HT-29 (cell line): ENCODE measurements at places on chromosomes 7 and 10.

DNA sequence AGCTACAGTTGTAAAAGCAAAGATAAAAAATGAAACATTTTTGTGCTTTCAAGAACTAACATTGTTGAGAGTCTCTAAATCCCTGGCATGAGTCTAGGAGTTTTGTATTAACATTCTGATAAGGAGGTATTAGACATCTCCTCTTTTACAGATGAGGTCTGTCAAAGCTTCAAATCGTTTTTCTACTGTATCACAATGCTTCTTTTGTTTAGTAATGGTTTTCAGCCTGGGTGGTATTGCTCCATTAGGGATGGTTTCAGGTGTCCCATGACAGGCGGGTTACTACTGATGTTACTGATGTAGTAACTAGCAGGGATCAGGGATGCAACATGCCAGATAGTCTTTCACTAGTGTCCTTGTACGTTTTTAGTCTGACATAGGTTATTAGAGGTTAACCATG, 27.4 kb downstream of the STAM start:
- DNase-seq = no peak

DNA sequence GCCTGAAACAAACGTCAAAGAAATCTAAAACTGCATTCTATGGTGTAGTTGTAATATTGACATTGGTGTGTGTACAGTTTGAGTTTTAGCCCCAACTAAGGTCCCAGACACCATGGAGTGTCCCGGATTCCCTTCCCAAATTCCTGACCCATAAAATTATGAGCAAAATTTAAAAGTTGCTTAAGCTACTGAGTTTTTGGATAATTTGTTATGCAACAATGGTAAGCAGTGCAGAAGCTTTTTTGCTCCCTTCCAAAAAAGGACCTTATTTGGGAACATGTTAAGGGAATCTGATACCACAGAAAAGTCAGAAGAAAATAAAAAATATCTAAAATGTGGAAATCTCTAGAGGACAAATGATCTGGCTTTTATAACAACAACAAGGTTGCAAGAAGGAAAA, 63.3 kb upstream of the KMT2E start:
- no peak for DNase-seq

- DNase-seq = no peak
These were observed 34.2 kb downstream of the DNAJC12 start for GRCh38 chr10:67803588-67804394.

- DNase-seq = no peak
These were observed 12.7 kb downstream of the STEAP2 start for GRCh38 chr7:90224195-90224594.

DNA sequence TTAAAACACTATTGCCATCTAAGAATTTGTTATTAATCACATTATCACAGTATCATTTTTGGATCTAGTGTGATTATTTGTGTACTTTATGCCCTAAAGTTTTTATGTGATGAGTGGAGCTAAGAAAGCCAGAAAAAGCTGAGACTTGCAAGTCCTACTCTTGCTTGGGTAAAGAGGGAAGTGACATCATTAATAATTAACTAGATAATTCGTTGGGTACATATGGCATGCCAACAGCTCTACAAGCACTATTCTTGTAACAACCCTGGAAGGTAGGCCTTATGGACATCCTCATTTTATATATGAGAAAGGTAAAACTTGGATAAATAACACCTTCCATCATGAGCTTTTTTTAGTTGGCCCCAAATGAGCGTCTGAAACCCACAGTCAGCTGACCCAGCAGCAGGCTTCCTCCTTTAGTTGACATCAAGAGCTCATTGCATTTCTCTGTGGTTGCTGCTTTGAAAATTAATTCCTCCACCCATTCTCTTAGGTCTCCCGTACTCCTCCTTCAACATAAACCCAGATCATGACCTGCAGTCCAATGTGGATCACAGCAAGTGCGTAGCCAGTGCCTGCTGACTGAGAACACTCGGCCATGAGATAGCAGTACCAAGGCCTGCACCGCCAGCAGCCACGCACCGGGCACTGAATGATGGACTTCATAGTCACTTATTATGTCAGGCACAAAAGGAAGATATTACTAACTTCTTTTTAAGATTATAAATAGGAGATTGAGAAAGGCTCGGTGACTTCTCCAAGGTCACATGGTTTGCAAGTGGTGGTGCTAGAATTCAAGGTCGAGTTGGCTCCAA, 292.0 kb upstream of the AOAH start:
- peak; percentile 48 for DNase-seq

- DNase-seq = no peak
These were observed 692.9 kb downstream of the LRMDA start for GRCh38 chr10:76124280-76124679.

- no peak for DNase-seq
These were observed 22.0 kb downstream of the CYTH3 start for GRCh38 chr7:6250364-6250833.

GRCh38 chr10:96448021-96448457, 65.7 kb downstream of the TLL2 start:
- no peak for DNase-seq

GRCh38 chr7:39582536-39582935, 16.3 kb downstream of the YAE1 start:
- no peak for DNase-seq

DNA sequence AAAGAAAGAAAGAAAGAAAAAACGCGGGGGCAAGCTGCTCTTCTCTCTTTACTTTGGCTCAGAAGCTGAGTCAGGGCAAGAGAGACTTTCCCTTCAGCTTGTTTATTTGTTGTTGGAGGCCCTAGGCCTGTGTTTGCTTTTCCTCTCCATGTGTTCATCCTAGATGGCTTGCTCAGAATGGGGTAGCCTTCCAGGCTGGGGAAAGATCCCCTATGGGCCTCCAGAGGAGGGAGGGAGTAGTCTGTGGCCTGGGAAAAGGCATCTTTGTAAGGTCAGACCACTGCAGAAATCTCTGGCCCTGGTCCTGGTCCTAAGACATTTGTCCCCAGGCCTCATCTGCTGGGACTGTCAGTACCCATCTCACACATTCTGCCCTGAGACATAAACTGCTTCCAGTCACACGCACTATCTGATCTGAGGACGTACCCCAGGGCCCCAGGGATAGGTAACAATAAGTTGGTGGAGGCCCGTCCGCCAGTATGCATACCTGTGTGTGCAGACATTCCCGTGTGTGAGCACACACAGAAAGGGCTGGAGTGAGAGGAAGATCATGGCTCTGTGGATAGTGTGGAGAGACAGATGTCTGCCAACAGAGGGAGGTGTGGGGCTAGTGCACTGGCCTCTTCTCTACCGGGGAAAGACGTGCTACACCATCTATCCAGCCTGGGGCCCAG, 4.9 kb upstream of the SCD start:
- DNase-seq = peak; percentile 77

- no peak for DNase-seq
These were observed 61.1 kb downstream of the EBLN1 start for GRCh38 chr10:22156750-22157149.

- DNase-seq = no peak
These were observed 330.9 kb downstream of the XPNPEP1 start for GRCh38 chr10:109592391-109592790.

DNA sequence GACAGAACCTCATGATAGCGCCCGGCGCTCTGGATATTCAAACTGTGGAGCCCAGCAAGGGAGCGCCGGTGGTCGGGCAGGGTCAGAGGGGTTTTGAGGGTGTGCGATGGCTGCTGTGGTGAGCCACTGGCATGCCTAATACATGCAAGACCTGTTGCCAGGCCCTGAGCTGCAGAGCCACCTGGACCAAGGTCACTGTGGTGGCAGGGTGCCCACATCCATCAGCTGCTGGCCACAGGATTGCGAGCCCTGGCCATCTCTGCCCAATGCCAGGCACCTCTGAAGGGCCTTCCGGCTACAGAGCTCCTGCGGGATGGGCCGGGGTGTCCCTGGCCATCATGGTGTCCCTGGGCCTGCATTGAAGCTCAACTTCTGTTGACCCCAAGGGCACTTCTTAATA, 123.0 kb upstream of the TNRC18 start:
- DNase-seq = no peak

DNA sequence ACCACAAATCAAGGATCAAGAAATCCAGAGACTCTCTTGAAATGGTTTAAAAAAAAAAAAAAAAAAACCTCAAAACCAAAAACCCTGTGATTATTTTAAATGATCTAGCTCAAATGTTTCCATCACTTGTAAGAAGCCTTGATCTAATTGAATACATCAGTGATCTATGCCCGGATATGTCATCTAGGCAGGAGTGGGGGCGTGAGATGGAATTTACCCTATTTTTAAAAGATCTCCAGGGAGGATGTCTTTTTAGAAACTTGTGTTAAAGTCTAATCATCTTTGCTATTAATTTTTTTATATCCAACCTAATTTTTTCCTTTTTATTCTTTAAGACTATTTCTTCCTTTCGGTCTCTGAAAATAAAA, 101.4 kb upstream of the PDLIM1 start:
- no peak for DNase-seq

DNA sequence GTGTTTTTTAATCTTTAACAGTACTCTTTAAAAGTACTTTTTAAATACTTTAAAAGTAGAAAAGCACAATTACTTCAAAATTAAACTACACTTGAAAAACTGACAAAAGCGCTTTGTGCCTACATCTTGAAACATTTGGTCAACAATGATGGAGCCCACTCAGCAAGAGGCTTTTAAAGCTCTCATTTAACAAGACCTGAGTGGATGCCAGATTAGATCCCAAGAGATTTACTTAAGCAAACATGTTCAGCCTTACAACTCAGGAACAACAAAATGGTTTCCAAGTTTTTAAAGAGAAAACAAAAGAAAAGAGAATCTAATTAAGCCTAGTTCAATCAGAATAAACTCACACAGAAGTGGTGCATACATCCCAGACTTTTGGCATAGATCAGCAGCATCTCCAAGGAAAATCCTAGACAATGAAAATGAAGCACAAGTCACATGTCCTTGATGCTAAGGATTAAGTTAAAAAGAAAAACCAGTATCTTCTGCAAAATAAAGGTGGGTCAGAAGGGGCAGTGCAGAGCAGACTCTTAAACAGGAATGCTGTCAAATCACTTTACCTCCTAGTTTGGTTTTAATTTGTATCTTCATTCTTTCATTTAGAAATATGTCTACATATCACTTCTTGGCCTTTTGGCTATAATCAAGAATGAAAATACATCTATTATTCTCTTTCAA, 26.2 kb downstream of the HIBADH start:
- no peak for DNase-seq

GRCh38 chr7:37354656-37355131, 94.0 kb downstream of the ELMO1 start:
- DNase-seq = no peak

- no peak for DNase-seq
These were observed 303.8 kb downstream of the KCNMA1 start for GRCh38 chr10:77333610-77334340.

GRCh38 chr7:5653661-5654060, 127.8 kb downstream of the RNF216 start:
- no peak for DNase-seq

GRCh38 chr10:3750854-3751253, 34.2 kb downstream of the KLF6 start:
- DNase-seq = no peak

- DNase-seq = peak; percentile 18
These were observed 76.5 kb downstream of the AUTS2 start for GRCh38 chr7:69674701-69675182.

GRCh38 chr7:19491371-19491770, 217.5 kb downstream of the POLR1F start:
- no peak for DNase-seq

GRCh38 chr7:34136698-34137097, 231.4 kb downstream of the BMPER start:
- no peak for DNase-seq

GRCh38 chr10:101290431-101290830, 61.2 kb upstream of the LBX1 start:
- no peak for DNase-seq

DNA sequence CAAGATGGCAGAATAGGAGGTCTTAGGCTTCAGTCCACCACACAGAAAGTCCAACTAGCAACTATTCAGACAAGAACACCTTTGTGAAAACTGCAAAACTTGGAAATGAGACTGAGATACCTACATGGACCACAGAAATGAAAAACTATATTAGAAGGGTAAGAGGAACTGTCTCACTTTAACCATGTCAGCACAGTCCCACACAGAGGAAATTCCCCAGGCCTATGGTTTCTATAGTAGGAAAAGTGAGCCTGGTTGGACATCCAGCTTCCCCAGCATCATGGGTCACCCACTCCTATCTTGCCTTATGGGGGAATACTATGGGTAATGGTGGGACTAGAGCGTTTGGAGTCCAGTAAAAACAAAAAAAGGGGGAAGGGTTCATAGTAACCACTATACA, 38.8 kb upstream of the CDK6 start:
- DNase-seq = no peak

DNA sequence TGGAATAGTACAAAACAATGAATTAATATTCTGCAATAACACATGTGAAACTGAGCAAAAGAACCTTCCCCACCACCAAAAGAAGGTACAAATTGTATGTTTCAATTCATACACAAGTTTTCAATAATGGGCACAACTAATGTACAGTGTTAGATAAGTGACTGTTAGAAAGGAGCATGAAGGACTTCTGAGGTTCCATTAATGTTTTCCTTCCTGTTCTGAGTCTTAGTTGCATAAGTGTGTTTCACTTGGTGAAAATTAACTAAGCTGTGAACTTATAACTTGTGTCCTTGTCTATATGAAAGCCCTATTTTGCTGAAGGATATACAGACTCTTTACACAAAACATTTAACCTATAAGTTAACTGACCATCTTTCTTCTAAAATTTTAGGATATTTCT, 8.2 kb downstream of the GSAP start:
- DNase-seq = no peak

- no peak for DNase-seq
These were observed 343.7 kb upstream of the GALNT17 start for GRCh38 chr7:70788276-70788675.

DNA sequence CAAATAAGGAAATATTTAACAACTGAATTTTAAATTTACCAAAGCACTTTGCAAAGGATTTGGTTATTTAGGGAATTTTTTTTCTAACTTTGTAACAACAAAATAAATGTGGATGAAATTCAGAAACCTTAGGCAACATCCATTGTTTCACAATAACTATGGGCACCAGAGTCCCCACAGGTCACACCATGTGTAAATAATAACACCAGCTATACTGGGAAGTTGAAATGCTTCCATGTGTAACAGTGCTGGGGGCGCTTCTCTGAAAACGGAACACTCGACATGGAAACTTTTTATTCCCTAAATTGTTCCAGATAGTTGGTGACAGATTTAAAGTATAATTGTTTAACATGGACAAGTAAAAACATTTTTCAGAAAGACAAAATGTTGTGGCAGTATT, 818.6 kb downstream of the TNS3 start:
- DNase-seq = no peak

- DNase-seq = peak; percentile 72
These were observed 24.2 kb downstream of the IFIT3 start for GRCh38 chr10:89351780-89352597.

GRCh38 chr10:14259696-14260566, 70.8 kb downstream of the FRMD4A start:
- no peak for DNase-seq

GRCh38 chr7:127932496-127932895, 98.7 kb downstream of the LRRC4 start:
- DNase-seq = no peak

DNA sequence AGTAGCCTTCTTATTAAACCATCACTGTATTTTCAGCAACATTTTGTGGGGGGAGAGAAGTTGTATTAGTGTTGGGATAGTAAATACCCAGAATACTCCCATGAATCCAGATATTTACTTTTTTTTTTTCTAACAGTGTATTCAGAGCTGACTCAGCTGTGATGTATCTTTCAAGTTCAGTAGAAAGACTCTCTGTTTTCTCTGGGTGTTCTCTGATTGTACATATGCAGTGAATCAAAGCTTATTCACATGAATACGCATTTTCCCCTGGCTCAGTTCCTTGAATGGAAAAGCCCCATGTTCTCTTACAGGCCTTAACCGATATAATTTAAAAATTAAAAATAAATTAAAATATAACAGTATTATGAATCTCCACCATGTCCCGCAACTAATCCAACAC, 1.3 kb downstream of the TFPI2 start:
- DNase-seq = no peak
